ENCODE measurements at places on chromosomes 5 and 9. TPM values are rescaled to one million over a fixed set of nuclear protein-coding genes. Genes with fewer than 3 reads are reported as not detected.

The THOC3 gene
- total RNA-seq = 25.0 TPM

- DNase-seq = no peak
These were observed 498.4 kb downstream of the TLE4 start for GRCh38 chr9:80070071-80070742.

DNA sequence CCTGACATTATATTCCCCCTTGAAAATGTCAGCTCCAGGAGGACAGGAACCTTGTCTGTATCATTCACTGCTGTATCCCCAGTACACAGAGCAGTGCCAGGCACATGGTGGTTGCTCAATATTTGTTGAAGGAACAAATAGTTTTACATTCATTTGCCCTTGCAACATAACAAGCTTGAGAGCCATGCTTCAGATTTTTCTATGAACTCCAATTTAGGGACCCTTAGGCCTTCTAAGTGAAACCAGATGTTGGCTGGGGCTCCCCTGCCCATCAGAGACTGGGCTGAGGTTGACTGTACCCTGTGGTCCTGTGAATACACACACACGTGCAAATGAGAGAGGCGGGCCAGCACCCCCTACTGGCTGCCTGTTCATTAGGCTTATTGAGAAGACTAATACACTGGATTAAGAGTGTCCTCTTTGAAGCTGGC lies 214.9 kb upstream of the WWC1 start:
- no peak for DNase-seq

DNA sequence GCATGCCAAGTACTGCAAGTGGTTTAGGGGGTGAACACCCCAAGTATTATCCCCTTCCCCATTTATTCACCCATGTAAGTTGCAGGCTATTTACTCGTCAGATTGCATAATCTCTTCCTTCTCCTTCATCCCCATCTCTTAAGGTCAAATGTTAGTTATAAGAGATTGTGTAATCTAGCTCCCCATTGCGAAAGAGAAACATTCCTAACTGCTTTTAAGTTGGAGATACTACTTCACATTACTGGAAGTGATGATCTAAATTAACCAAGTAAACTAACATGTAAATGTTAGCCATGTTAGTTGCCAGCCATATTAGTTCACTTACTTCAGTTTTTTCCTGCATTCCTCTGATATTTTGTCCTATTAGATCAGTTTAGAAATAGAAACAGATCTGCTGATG lies 262.3 kb downstream of the TAF11L14 start:
- DNase-seq = peak; percentile 28

GRCh38 chr9:135328485-135329417 lies 150.8 kb upstream of the PPP1R26 start:
- no peak for DNase-seq

GRCh38 chr5:144015961-144016360 lies 154.5 kb downstream of the YIPF5 start:
- no peak for DNase-seq
